ENCODE measurements at places on chromosomes 6 and 20. TPM values are rescaled to one million over a fixed set of nuclear protein-coding genes. Genes with fewer than 3 reads are reported as not detected.

- H3K36me3 ChIP-seq, result no peaks in the 10 kb centered on the region
- H3K4me3 ChIP-seq, result no peak overlapping the region
- no peak for DNase-seq
- peaks cover 20% of the 10 kb centered on the region for H3K27me3 ChIP-seq
- no peaks in the 10 kb centered on the region for H3K4me1 ChIP-seq
- no peak overlapping the region for H3K27ac ChIP-seq
Measured at GRCh38 chr20:31866221-31866620, 4.1 kb downstream of the DUSP15 start.

Gene PTCRA
- polyA plus RNA-seq, result 0.13 TPM

DNA sequence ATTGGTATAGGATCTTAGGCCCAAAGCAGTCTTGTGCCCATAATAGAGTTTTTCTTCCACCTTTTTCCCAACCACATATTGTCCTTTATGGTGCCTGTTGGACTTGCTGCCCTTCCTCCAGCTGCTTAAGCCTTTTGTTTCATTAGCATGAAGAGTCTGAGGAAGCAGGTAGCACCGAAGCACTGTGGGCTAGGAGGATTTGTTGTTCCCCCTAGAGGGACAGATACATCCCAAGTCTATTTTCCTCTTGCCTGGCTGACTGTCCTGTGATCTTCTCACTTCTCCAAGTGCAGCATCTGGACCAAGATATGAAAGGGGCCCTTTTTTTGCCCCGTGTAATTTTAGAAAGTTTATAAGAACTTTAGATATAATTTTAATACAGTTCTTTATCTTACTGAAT lies 50.7 kb upstream of the COL10A1 start:
- no peaks in the 10 kb centered on the region for H3K27me3 ChIP-seq
- no peak overlapping the region for H3K4me3 ChIP-seq
- H3K27ac ChIP-seq, result no peak overlapping the region
- no peaks in the 10 kb centered on the region for H3K36me3 ChIP-seq
- no peak for DNase-seq
- no peaks in the 10 kb centered on the region for H3K4me1 ChIP-seq

DNA sequence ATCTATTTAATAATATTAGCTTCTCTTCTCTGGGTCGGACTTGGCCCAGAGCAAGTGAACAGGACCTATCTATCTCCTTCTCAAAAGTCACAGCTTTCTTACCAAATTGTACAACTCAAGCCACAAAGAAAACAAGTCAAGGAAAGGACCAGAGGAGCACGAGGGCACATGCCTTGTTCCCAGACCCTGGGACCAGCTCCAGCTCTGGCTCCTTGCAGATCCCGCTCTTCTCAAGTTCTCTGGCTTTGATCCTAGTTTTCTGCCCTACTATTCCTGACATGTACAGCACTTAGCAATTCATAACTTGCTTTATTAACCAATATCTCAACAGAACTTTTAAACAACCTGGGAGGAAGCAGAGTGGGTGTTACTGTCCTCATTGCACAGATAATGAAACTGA lies 185.9 kb downstream of the ESR1 start:
- DNase-seq, result no peak
- no peak overlapping the region for H3K4me3 ChIP-seq
- no peaks in the 10 kb centered on the region for H3K36me3 ChIP-seq

Gene FRK
- under 0.01 TPM for polyA plus RNA-seq

GRCh38 chr6:37966801-37967200 lies 147.3 kb downstream of the ZFAND3 start:
- no peaks in the 10 kb centered on the region for H3K27me3 ChIP-seq
- no peaks in the 10 kb centered on the region for H3K36me3 ChIP-seq
- no peak overlapping the region for H3K4me3 ChIP-seq
- peaks cover 9% of the 10 kb centered on the region for H3K4me1 ChIP-seq
- H3K27ac ChIP-seq, result no peak overlapping the region

DNA sequence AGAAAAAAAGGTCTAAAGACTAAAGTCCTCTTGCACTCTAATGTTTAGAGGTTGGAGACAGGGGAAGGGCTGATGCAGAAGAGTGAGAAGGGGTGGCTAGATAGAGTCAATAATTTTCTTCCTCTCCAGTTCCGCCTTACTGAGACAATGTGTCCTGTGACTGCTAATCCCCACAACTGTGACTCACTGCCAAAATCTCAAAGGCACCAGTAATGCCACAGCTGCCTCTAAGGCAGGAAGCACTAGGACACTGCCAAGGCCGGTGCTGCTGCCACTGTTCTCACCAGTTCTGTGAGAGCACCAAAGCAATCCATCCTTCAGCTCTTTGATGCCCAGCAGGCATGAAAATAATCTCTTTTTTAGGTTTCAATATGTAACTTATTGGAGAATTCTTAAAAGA lies 701.9 kb upstream of the MAP3K7 start:
- no peak overlapping the region for H3K27ac ChIP-seq
- H3K27me3 ChIP-seq, result no peaks in the 10 kb centered on the region
- no peak overlapping the region for H3K4me3 ChIP-seq
- H3K4me1 ChIP-seq, result no peaks in the 10 kb centered on the region

DNA sequence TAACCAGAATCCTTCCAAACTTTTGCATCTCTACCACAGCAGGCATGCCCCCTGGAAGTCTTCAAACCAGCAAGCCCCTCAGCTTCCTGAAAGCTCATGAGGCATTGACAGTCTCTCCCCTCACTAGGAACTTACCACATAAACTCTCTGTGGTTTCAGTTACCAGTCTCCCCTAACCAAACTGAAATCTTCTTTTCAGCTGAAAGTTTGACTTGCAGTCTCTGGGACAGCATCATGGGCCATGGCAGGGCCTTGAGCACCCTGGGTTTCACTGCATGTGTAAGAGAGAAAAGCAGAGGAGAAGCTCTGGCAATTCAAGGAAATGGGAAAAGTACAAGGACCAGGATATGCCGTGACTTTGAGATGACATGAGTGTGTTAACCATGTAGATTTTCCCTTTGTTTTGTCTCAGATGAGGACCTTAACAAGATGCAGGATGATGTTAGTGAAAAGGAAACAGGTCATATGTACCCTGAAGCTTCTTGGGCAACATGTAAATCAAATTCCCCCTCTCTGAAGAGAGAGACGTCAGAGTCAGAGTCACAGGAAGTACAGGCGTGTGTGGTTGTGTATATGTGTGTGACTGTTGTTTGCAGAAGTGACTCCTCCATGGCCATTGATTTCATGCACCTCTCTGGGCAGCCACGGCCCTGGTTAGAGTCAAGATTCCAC lies 106.3 kb downstream of the TNFRSF21 start:
- H3K27ac ChIP-seq, result no peak overlapping the region
- no peaks in the 10 kb centered on the region for H3K4me1 ChIP-seq
- H3K4me3 ChIP-seq, result no peak overlapping the region
- DNase-seq, result no peak
- peaks cover 1% of the 10 kb centered on the region for H3K27me3 ChIP-seq

Gene CCNC
- 18.2 TPM for polyA plus RNA-seq

- H3K27ac ChIP-seq, result no peak overlapping the region
- no peak overlapping the region for H3K4me3 ChIP-seq
- no peak for DNase-seq
- no peaks in the 10 kb centered on the region for H3K36me3 ChIP-seq
- H3K27me3 ChIP-seq, result no peaks in the 10 kb centered on the region
Measured at GRCh38 chr6:121285041-121285440, 49.2 kb downstream of the TBC1D32 start.

GRCh38 chr6:150527100-150527499 lies 72.6 kb upstream of the PLEKHG1 start:
- DNase-seq, result no peak
- no peaks in the 10 kb centered on the region for H3K4me1 ChIP-seq
- peaks cover 3% of the 10 kb centered on the region for H3K27me3 ChIP-seq

- no peak overlapping the region for H3K4me3 ChIP-seq
- H3K4me1 ChIP-seq, result no peaks in the 10 kb centered on the region
- H3K36me3 ChIP-seq, result no peaks in the 10 kb centered on the region
Measured at GRCh38 chr6:14665827-14666724, 548.5 kb downstream of the CD83 start.

DNA sequence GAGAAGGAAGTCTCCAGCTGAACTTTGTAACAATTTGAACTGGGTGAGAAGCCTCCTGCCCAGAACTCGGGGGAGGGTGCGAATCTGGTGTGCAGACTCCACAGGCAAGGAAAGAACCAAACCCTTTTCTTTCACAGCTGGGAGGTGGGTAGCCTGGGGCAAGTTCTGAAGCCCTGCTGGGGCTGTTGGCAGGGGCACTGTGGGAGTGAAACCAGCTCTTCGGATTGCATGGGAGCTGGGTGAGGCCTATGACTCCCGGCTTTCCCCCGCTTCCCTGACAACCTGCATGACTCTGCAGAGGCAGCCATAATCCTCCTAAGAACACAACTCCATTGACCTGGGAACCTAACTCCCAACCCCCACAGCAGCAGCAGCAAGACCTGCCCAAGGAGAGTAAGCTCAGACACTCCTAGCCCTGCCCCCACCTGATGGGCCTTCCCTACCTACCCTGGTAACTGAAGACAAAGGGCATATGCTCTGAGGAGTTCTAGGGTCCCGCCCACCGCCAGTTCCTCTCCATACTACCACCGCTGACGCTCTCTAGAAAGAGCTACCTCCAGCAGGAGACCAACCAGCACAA lies 37.5 kb downstream of the SOD2 start:
- no peaks in the 10 kb centered on the region for H3K27me3 ChIP-seq
- H3K4me3 ChIP-seq, result no peak overlapping the region
- no peak overlapping the region for H3K27ac ChIP-seq

DNA sequence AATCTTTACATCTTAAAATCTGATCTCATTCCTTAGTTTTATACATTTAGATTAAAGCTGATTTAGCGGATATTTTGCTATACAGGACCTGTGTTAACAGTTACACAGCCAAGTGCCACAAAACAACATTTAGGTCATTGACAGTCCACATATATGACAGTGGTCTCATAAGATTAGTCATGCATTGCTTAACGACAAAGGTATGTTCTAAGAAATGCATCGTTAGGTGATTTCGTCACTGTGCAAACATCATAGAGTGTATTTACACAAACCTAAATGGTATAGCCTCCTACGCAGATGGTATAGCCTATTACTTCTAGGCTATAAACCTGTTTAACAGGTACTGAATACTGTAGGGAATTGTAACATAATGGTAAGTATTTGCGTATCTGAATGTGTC lies 21.6 kb downstream of the ADGRG6 start:
- H3K27ac ChIP-seq, result no peak overlapping the region
- peaks cover 11% of the 10 kb centered on the region for H3K4me1 ChIP-seq
- no peak overlapping the region for H3K4me3 ChIP-seq
- no peaks in the 10 kb centered on the region for H3K27me3 ChIP-seq

Gene BFSP1
- polyA plus RNA-seq, result 2.5 TPM

DNA sequence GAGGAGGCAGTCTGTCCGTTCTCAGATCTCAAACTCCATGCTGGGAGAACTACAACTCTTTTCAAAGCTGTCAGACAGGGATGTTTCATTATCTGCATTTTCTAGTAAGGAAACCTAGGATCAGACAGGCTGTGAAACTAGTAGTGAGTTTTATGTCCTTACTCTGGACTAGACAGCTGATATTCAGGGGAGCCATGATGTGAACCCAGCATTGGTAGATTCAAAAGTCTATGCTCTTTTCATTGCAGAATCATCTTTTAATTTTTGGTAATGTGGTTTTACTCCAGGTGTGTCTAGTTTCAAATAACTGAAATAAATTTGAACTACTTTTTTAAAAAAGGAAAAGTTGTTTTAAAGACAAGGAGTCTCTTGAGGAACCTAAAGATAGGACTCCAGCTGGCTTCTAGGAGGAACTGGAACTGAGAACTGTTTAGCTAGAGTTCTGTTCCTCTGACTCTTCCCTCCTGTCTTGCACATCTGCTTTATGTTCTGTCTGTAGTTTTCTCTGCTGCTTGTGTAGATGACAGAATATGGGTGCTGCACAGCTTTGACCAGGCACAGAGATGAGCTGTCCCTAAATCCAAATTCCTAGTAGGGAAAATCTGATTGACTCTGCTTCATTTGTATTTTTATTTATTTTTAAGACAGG lies 27.8 kb upstream of the RNF144B start:
- H3K4me3 ChIP-seq, result no peak overlapping the region
- DNase-seq, result no peak
- H3K27ac ChIP-seq, result no peak overlapping the region
- no peaks in the 10 kb centered on the region for H3K27me3 ChIP-seq
- H3K4me1 ChIP-seq, result peaks cover 27% of the 10 kb centered on the region

DNA sequence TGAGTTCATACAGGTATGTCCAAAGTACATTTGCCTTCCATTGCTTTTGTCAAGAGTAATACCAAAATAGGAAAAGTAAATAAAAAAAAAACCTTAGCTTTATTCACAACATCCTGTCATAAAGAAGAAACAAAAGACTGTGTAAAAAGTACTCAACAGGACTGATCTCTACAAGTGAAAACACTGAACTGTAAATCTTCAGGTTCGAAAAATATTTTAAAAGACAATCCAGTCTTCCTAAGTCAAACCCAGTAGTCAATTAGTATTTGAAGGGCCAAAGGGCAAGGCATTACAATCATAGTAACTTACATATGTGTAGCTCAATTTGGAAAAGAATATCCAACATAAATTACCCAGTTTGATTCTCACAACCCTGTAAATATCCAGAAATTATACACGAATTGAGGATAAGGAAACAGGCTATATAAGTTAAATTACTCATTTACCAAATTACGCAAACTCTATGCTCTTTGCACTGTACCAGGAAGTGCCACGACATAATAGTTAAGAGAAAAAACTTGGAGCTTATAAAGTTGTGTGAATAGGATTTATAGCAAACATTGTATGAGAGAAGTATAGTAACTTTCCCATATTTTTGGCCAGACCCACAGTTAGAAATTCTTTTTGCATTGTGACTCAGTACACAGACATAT lies 21.2 kb downstream of the PTPRK start:
- no peaks in the 10 kb centered on the region for H3K36me3 ChIP-seq
- peaks cover 13% of the 10 kb centered on the region for H3K4me1 ChIP-seq
- no peak overlapping the region for H3K4me3 ChIP-seq

DNA sequence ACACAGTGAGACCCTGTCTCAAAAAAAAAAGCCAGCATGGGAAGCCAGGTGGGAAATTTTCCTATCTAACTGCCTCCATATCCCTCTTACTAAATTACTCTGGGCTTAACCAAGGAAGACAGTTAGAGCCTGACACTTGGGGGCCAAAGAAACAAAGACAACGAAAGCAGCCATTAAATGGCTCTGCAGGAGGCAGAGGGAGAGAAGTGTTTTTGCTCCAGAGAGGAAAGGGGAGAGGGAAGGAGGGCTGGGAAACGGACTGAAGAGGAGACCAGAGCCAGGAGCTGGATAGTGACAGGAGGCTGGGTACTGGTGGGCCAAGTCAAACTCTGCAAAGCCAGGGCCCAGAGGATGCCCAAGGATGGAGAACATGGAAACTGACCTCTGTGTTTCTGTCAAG lies 10.7 kb upstream of the TGIF2 start:
- H3K4me1 ChIP-seq, result no peaks in the 10 kb centered on the region
- H3K36me3 ChIP-seq, result no peaks in the 10 kb centered on the region
- H3K27me3 ChIP-seq, result no peaks in the 10 kb centered on the region
- no peak overlapping the region for H3K27ac ChIP-seq

- no peaks in the 10 kb centered on the region for H3K27me3 ChIP-seq
- no peaks in the 10 kb centered on the region for H3K36me3 ChIP-seq
- no peak overlapping the region for H3K27ac ChIP-seq
- H3K4me3 ChIP-seq, result no peak overlapping the region
Measured at GRCh38 chr6:6591778-6592465, 3.4 kb downstream of the LY86 start.

Gene MAK
- polyA plus RNA-seq, result not detected

Measured in endothelial cell of umbilical vein (primary cell).